NCI-H1417 treated with DMSO at 0.1 percent for 48 hours (cell line): ENCODE measurements at places on chromosomes 13 and 19.
A peak's percentile ranks its signal among the peaks of the same experiment; 100 is the strongest.

DNA sequence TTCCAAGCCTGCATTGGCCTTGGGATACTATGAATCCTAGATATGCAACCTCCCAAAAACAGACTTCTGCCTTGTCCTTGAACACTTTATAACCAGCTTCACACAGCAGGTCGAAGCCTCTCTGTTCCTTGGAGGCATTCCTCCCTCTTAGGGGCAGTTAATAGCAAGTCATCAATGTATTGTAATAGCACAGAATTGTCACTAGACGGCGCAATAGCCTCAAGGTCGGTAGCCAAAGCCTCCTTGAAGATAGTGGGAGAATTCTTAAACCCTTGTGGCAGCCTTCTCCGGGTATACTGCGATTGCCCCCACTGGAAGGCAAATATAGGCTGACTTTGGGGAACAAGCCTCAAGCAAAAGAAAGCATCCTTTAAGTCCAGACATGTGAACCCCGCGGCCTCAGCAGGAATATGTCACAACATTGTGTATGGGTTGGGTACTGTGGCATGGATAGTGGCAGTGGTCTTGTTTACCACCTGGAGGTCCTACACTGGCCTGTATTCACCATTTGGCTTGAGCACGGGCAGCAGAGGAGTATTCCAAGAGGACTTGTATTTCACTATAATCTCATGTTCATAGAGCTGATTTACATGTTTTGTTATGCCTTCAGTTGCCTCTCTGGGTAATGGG is 61.1 kb downstream of the ZNF431 start:
- DNase-seq: no peak

- no peak for DNase-seq
Observed at GRCh38 chr13:95535243-95535642, 17.3 kb upstream of the CLDN10 start.

DNA sequence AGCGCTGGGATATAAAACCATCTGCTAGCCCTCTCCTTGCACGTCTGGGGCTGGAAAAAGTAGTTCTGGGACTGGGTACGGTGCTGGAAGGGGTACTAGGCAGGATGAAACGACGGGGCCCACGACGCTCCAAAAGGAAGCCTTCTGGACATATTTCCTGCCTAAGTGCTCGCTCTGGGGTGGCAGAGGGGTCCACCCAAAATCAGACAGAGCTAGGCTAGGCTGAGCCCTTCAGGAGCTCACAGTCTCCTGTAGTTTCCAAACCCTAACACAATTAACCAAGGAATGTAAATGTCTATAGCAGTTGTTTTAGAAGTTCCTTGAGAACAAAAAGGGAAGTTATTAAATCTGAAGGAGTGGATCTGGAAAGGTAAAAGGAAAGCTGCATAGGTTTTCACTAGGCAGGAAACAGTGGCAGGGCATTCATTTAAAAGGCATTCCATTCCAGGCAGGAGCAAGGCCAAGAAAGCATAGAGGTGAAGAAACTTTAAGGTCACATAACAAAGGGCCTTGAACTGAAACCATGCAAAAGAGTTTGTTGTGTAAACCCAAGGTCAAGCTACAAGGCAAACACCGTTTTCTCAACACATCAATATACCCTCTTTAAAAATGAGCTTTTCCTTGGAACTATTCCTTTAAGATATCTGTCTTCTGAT is 634 bp upstream of the DIAPH3 start:
- DNase-seq: no peak

DNA sequence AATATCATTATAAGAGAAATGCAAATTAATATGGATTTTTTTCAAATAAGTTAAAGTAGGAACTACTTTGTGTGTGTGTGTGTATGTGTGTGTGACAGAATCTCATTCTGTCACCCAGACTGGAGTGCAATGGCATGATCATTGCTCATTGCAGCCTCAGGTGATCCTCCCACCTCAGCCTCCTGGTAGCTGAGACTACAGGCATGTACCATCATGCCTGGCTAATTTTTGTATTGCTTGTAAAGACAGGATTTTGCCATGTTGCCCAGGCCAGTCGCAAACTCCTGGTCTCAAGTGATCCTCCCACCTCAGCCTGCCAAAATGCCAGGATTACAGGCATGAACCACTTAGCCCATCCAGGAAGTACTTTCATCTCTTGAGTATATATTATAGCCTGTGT is 3.2 kb upstream of the ERVV-2 start:
- DNase-seq: no peak

DNA sequence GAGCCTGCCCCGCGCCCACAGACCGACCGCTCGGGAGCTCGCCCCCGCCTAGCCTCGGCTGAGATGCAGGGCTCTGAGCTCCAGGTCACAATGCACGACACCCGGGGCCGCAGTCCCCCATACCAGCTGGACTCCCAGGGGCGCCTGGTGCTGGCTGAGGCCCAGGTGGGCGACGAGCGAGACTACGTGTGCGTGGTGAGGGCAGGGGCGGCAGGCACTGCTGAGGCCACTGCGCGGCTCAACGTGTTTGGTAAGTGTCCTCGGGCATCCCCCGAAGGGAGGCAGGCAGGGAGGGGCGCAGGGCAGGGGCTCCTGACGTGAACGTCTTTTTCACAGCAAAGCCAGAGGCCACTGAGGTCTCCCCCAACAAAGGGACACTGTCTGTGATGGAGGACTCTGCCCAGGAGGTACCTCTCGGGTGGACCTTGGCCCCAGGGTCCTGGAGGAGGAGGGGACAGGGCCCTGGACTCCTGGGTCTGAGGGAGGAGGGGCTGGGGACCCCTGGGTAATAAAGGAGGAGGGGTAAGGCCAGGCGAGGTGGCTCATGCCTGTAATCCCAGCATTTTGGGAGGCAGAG is 3.3 kb downstream of the BCAM start:
- no peak for DNase-seq

DNA sequence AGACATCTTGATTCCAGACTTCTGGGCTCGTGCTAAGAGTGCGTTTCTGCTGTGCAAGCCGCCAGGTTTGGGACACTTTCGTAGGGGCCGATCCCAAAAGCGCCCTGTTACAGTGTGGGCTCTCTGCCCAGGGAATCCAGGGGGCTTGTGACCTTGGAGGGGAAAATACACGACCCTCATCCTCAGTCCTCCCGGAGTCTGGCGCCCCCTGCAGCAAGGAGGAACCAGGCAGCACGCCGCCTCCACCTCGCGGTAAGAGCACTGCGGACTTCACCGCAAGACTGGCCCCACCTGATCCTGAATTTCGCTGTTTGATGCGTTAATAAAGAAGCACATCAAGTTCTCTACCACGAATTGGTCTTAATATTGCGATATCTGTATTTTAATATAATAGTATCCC is 5.2 kb downstream of the POLRMT start:
- no peak for DNase-seq

- no peak for DNase-seq
Observed at GRCh38 chr13:76438050-76438449, 448.2 kb downstream of the KCTD12 start.

GRCh38 chr19:54727562-54727961 is 3.3 kb downstream of the KIR3DL3 start:
- DNase-seq: no peak

DNA sequence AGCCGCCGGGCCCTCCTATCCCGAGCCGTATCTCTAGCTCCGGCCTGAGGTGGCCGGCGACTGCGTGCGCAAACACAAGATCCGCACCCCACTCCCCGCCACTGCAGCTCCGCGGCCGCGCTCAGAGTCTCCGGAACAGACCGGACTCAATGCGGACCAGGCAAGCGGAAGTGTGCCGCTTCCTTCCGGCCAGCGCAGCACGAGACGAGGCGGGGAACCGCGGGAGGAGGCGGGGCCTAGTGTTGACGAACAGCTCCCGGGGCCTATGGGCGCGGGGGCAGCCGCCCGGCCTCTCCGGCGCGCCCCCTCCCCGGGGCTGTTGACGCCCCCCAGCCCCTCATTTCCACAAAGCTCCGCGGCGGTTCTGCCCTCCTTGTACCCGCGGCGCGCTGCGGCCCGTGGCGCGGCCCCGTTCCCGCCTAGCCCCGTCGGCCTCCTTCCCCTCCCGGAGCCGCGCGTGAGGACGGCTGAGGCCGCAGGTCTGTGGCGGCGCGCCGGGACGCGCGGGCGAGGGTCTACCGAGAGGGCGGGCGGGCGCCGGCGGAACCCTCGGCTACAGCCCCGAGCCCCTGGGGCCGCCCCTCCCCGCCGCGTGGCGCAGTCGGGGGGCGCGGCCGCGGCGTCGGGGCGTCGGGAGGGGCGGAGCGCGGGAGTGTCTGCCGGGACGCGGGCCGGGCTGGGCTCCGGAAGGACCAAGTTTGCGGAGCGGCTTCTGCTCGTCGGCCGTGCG is at the start of gene DPY19L3:
TSS of gene DPY19L3 (plus strand) at position 340 of the 730 bp plus-strand sequence. CDS start 2,484 bp downstream, outside the sequence.
- DNase-seq: peak; percentile 60

- no peak for DNase-seq
Observed at GRCh38 chr13:25971459-25972145, 80.2 kb downstream of the SHISA2 start.

DNA sequence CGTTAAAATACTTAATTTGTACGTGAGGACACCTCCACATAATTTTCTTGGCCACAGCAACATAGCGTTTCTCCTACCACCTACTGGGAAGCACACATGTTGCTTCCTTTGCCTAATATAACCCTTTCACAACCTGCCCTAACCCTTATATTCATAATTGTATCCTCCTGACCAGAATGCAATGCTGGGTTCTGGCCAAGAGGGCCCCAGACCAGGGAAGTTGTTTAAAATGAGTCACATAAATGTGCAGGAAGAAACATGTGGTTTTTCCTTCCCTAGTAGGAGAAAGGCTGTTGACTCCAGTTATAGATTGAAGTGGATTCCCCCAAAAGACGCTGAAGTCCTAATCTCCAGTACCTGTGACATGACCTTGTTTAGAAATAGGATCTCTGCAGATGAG is 187.3 kb downstream of the NUFIP1 start:
- DNase-seq: no peak

DNA sequence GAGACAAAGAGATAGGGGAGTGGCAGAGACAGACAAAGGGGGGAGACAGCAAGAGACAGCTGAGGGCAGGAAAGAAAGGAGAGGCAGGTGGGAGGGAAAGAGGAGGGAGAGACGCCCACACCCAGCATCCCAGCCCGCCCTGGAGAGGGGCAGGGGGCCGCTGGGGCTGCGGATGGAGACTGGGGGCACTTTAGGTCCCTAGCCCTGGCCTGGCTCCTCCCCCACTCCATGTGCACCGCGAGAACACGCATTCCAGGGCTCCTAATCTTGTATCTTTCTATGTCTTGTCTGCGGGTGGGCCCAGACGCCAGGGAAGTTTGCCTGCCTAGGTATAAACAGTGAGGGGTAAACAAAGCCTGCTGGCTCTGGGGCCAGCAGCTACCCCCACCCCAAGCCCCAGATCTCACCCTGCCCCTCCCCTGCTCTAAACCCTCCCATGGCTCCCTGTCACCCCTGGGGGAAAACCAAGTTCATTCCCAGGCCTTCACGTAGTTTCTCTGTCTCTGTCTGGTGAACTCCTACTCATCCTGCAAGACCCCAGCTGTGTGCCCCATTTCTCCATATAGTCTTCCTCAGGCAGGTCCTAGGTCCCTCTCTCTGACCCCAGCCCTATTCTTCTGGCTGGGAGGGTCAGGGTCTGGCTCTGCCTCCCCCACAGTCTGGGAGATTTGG is 5.7 kb downstream of the TLE5 start:
- DNase-seq: peak; percentile 91

DNA sequence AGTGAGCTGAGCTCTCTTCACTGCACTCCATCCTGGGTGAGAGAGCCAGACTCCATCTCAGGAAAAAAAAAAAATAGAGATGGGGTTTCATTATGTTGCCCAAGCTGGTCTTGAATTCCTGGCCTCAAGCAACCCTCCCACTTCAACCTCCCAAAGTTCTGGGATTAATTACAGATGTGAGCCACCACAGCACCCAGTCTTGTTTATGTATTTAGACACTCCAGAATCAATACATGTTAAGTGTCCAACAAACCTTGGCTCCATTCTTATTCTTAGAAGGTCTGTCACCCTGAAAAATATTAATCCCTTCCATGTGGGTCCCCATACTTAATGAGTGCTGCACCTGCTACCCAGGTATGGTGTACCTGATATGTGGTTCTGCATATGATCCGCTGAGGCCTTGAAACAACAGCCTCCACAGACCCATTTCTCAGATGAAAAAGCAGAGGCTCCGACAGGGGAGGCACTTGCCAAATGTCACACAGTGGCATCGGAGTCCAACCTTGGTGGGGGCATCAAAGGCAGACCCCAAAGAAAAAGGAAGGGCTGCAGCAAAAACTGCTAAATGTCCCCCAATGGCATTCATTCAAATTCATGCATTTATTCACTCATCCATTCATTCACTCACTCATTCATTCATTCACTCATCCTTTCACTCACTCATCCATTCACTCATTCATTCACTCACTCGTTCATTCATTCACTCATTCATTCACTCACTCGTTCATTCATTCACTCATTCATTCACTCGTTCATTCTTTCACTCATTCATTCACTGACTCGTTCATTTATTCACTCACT is 16.7 kb downstream of the TICAM1 start:
- DNase-seq: no peak

DNA sequence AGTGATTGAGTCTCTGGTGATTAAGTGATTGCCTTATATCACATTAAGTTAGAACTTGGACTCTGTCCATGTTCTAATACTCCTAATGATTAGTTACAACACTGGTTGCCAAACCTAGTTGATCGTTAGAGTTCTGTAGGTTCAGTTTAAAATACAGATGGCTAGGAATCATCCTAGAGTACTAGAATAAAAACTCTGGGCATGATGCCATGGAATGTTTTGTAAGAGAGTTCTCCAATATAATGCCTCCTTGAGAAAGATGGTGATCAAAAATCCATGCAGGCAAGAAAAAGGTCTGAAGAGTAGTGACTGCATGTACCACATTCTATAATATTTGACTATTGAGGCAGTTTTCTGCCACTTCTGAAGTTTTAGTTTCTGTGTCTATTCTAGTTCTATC is 176.3 kb downstream of the GPC5 start:
- no peak for DNase-seq

DNA sequence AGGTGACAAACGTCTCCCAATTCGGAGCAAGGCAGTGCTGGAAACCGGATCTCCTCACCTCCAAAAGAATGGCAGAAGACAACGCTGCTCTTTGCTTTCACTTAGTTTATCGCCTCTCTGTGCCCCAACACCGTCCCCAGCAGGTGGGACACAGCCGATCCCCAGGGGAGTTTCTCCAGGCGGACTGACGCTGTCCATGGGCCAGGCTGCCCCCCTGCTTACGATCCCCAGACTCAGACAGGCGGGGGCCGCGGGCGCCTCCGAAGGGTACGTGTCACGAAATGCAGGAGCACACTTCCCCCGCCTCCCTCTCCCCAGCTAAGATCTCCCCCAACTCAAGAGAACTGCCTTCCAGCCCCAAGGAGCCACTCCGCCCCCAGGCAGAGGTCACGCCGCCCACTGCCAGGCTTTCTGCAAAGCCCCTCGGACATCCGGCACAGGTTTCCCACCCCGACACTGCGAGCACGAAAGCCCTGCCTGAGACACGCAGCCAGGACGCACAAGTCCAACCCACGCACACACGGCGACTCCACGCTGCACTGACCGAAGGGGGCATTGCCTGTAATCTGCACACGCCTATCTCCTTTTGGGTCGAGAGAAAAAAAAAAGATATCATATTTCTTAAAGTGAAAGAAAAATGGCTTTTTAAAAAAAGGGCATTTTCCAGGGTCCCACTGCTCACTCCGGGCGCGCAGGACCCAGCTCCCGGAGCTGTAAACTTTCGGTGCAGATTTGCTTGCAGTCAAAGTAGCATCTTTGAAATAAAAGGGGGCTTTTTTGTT is 2.0 kb downstream of the SPRY2 start:
- DNase-seq: no peak
